ENCODE measurements at places on chromosomes 2 and 18.

DNA sequence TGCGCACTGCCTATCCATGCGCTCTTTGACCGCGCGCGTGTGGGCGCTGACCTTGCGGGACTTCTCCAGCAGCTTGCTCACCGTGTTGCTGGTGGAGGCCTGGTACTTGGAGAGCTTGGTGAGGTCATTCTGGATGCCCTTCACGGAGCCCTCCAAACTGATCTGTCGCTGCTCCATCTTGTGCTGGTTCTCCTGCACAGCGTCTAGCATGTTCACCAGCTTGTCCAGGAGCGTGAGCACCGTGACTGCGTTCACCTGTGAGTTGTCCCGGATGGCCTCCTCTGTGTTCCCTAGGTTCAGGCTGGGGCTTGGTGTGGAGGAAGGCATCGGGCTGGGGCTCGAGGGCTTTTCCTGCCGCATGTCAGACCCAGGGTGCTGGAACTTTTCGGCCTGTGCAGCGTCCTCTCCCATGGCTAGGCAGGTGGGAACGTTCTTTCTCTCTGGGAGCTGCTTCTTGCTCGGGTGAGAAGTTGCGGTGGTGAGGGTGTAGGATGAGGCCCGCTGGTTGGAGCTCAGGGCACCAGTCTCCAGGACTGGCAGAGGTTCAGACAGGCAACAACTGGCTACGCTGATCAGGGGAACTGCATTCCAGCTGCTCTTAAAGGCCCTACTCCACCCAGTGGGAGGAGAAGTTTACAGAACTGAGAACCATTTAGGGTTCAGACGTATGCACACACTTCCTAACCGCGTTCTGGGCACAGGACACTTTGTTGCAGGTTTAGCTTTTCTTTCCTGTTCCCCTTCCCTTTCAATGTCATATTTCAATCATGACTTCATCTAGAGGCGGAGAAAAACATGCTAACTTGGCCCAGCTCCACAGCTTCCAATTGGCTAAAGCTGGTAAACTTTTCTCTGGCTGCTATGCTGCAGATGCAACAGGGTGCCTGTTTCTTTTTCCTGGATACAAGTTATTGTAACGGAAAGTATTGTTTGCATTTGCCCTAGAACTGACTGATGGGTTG lies at the start of gene CAVIN2:
TSS of gene CAVIN2 (minus strand) at position 574 of the 962 bp plus-strand sequence. CDS start at position 411, 163 bp downstream.
- DNase-seq = no peak

- no peak for DNase-seq
Observed at GRCh38 chr2:28463893-28464292, 32.0 kb upstream of the PLB1 start.

GRCh38 chr2:70561893-70562292 lies 8.3 kb upstream of the TGFA start:
- no peak for DNase-seq

- DNase-seq = no peak
Observed at GRCh38 chr2:100417711-100418124, 250 bp upstream of the CHST10 start.

- no peak for DNase-seq
Observed at GRCh38 chr2:229650901-229651300, 63.5 kb downstream of the DNER start.

DNA sequence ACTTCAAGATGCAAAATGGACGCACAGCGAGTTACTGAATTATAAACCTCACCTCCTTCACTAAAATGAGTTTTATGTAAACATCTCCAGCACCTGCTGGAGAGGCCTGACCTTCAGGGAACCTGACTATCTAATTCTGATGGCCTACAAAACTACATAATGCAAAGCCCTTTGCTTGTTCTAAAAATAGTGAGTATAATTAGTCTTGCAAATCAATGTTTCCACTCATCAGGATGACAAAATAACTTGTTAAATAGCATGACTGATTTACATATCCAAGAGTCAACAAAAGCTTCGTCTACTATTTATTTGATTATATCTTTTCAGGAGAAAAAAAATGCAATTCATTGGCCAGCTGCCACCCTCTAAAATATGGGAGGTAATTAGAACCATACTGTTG lies 326.3 kb upstream of the MC4R start:
- no peak for DNase-seq

DNA sequence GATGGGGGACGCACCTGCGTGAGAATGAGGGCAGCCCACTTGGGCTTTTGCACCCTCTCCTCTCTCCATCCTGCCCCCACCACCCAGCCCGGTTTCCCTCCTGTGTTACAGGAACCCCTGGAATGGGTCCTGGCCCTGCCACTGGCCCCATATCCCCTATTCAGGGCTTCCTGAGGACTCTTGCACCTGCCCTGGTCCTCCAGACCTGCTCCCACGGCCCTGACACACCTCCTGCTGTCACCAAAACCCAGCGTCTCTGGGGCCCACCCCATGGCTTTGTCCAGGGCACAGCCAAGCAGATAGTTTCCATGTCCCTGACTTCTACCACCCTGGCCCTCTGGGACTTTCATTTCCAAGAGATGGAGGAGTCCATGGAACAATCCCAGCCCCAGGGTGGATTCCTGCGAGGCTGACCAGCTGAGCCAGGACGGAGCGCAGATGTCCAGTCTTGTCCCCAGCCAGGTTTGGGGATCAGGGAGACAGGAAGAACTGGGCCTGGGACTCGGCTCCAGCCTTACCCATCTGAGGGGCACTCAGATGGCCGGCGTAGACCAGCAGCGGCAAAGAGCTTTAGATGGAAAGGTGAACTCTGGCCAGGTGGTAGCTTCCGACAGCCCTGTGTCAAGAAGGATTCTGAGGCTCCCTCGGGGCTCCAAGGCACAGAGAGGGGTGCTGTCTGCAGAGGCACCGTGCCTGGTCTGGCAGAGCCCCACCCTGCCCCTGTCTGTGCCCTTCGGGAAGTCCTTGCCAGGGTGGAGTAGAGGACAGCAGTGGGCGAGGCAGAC lies 12.0 kb downstream of the GPR35 start:
- DNase-seq = peak; percentile 15

GRCh38 chr2:206707164-206707701 lies 11.0 kb downstream of the DYTN start:
- no peak for DNase-seq

DNA sequence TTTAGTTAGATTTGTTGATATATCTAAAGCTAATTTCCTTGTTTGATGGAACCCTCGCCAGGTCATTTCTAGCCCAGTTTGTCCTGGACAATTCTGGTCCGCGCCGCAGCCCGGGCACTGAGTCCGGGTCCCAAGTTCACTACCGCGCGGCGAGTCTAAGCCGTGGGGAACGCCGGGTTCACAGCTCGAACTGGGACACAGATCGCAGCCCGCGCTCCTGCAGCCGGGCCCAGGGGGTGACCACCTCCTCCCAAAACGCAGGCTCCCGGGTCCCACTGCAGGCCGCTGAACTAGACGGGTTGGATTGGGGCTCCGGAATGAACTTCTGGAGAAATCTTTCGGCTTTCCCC lies 681 bp downstream of the ACADL start:
- peak; percentile 18 for DNase-seq

DNA sequence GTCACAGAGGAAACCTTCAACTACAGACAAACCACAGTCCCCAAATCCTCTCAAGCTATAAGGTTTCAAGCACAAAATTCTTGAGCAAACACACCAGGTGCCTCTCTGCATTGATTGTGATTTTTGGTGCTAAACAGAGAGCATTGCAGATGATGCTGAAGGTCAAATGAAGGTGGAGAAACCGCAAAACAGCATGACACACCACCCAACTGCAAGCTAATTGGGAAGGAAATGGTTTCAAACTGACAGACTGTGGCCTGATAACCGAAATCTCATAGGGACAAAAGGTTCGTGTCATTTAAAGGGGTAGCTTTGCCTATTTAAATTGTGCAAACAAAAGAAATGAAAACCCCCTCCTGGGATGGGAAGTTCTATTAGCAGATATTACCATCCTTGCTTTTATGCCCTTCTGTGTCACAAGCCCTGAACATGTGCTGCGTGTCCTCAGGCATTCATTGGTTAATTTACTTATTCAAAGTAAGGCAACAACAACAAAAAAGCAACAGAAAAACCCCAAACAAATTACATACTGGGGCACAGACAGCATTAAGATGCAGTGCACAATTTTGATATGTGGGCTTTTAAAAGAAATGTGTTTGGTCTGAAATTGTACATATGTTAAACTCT lies 154.9 kb downstream of the AQP4 start:
- DNase-seq = no peak

GRCh38 chr2:55923091-55923981 lies at the start of gene EFEMP1:
TSS of gene EFEMP1 (minus strand) at chr2:55923782. CDS start at chr2:55922440, 1,342 bp downstream.
- DNase-seq = no peak

GRCh38 chr18:59834267-59834666 lies 65.5 kb upstream of the PMAIP1 start:
- no peak for DNase-seq

GRCh38 chr2:71935262-71935848 lies 212.3 kb downstream of the CYP26B1 start:
- no peak for DNase-seq

GRCh38 chr18:79682894-79683625 lies 3.5 kb downstream of the CTDP1 start:
- no peak for DNase-seq

- no peak for DNase-seq
Observed at GRCh38 chr2:134421556-134422328, 167.9 kb downstream of the MGAT5 start.

GRCh38 chr18:29849144-29849543 lies 1193.4 kb downstream of the DSC3 start:
- no peak for DNase-seq

DNA sequence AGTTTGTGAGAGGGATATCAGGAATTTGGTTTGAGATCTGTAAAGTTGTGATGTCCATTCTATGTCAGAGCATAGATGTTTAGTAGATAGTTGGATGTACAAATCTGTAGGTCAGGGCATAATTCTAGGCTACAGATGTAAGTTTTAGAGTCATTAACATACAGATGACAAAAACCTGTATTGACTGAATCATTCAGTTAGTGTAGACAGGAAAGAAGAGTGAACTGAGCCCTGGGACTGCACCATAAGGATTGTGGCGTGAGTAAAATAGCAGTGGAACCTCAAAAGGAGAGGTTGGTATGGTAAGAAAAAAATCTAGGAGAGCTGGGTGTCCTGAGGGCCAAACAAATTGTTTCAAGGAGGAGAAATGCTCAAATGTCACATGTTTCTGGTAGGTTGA lies 73.1 kb upstream of the RPRM start:
- DNase-seq = no peak

Data from 8988T (cell line).